Hippocampal formation (tissue), 2 donors: ENCODE measurements at places on chromosomes 12 and 14.

GRCh38 chr12:130179191-130179590 is 16.9 kb downstream of the FZD10 start:
- DNase-seq: no peak

GRCh38 chr14:68384881-68385280 is 408.0 kb downstream of the ZFP36L1 start:
- DNase-seq: no peak

- peak; percentile 25 for DNase-seq
These were observed 36.3 kb downstream of the TTLL5 start for GRCh38 chr14:75697386-75697785.

- peak; percentile 59 for DNase-seq
These were observed 12.0 kb upstream of the SLCO1B3 start for GRCh38 chr12:20798554-20798953.

- DNase-seq: no peak
These were observed 18.0 kb downstream of the TRAF3 start for GRCh38 chr14:102795060-102795925.

DNA sequence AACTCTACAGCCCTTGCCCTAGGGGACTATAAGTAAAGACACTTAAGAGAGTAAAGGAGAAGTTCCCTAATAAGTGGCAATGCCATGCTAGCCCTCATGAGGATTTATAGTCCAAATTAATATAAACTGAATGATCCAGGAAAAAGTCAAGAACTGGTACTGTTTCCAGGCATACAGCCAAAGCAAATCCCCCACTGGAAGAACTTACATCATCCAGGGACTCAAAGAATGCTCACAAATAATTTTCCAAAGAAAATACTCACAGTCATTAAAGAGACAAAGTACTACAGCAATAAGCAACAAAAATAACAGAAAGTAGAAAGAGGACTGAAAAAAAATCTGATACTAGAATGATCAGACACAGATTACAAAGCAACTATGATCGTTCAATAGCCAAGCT is 79.7 kb upstream of the RAP1B start:
- DNase-seq: no peak

DNA sequence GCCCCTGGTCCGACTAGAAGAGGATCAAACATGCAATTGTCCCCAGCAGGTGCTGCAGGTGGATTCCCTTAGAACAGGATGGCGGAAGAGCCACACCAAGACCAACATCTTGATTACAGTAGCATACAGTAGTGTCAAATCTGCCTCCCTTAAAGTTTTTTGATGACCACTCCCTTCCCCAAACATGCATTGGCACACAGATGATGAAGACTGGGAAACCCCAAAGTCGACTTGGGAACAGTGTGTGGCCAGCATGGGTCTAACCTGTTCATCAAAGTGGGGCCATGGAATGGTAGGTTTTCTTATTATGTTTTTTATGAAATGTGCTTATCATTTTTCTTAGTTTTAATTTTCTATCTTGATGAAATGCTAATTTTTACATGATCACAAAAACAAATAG is 8.8 kb downstream of the PLXNC1 start:
- no peak for DNase-seq

DNA sequence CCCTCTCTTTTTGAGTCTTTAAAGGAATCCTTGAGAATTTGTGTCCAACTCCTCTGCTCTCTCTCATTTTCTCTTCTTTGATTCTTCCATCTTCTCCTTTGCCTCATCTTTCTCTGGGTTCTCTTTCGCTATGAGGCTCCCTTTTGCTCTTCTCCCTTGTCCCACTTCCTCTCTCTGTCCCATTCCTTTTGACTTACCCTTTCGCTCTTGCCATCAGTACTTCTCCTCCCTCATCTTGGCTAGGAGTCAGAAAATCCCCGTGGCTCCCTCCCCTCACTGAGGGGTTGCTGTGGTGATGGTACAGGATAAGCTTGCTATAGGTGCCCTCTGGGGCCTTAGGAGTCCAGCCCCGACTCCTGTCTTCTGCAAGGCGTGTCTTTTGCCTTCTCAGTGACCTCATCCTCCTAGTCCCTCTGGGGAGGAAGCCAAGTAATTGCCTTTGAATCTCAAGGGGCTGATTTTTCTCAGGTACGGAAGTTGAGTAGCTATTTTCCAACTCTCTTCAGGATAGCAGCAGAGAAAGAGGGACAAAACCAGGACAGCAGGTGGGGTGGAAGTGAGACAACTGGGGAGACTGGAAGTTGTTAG is 6.4 kb downstream of the PDE1B start:
- no peak for DNase-seq

DNA sequence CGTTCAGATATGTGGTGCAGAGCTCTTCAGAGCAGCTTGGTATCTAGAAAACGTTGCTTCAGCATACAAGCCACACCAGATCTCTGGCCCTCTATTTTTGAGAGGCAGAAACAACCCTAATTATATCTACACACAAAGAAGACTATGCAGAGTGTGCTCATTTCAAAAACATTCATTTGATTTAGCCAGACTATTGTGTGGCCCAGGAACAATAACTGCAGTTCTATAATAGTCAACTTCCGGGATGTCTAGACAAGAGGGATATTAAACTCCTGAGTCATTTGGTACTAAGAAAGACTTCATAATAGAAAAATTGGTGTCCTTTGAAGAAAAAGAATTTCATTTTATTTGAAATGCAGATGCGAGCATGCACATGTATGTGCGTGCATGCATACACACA is 153.8 kb downstream of the PELI2 start:
- DNase-seq: no peak

GRCh38 chr12:96773031-96773430 is 134.0 kb upstream of the NEDD1 start:
- no peak for DNase-seq

- no peak for DNase-seq
These were observed 30.7 kb downstream of the FOXN3 start for GRCh38 chr14:89386212-89386886.

GRCh38 chr12:111035578-111036301 is 115.4 kb upstream of the MYL2 start:
- no peak for DNase-seq

DNA sequence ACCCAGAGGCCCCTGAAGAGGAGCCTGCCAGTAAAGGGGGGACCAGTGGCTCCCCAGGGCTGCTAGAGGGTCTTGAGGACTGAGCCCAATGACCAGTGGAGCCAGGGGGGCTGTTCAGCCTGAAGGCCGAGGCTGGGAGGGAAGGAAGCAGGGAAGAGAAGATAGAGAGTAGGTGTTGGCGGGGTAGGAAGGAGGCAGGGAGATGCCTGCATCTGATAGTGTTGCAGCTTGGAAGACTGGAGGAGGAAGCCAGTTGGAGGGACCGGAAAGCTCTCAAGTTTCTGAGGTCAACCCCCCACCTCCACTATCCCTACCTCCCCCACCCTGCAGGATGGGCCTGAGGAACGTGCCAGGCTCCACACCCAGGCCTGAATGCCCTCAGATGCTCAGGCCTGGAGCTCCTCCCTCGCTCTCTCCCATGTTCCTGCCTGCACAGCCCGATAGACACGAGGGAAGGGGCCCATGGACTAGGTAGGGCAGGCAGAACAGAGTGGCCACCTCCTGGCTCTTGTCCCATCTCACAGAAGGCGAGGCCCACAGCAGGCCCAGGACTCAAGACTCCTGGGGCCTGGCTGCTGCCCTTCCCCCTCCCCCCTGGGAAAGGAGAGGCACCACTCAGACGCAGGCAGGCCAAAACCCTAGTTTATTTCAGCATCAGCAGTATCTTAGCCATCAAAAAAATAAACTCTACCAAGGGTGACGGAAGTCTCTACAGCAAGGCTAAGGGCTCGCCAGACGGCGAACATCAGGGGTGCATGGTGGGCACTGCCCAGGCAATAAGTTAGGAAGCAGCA is 3.4 kb downstream of the CKB start:
- no peak for DNase-seq
